Uterine smooth muscle cell (primary cell): ENCODE measurements at places on chromosomes 3 and 15. TPM values are rescaled to one million over a fixed set of nuclear protein-coding genes. Genes with fewer than 3 reads are reported as not detected.

PIGZ gene
- 2.1 and 3.9 TPM in 2 replicates for total RNA-seq

NUSAP1 gene
- 51.1 and 167 TPM in 2 replicates for total RNA-seq

CPLX3 gene
- total RNA-seq, result not detected in 2 replicates

SHC4 gene
- 1.5 and 1.7 TPM in 2 replicates for total RNA-seq

CD200R1 gene
- not detected in 2 replicates for total RNA-seq

SKOR1 gene
- total RNA-seq, result 0.11 and 0.12 TPM in 2 replicates

STRIT1 gene
- total RNA-seq, result not detected in 2 replicates

RAD51 gene
- 4.9 and 11.0 TPM in 2 replicates for total RNA-seq

CHRNB4 gene
- not detected in 2 replicates for total RNA-seq

CCR9 gene
- total RNA-seq, result not detected in 2 replicates

AADACL2 gene
- total RNA-seq, result not detected in 2 replicates

GATM gene
- 0.25 and 0.44 TPM in 2 replicates for total RNA-seq

BRK1 gene
- 83.0 and 109 TPM in 2 replicates for total RNA-seq

CCDC54 gene
- not detected in 2 replicates for total RNA-seq

CEMIP gene
- 5.0 and 14.6 TPM in 2 replicates for total RNA-seq

MAP4 gene
- 88.9 and 109 TPM in 2 replicates for total RNA-seq
